Stimulated activated CD4-positive, alpha-beta T cell treated with anti-CD3 and anti-CD28 coated beads, TNF-alpha, amount 100 ng/mL, for 24 hours (primary cell): ENCODE measurements at places on chromosomes 12 and 14.

GRCh38 chr14:61672796-61673195, 22.5 kb upstream of the HIF1A start:
- DNase-seq = no peak

GRCh38 chr14:87233266-87233665, 759.7 kb downstream of the GALC start:
- DNase-seq = no peak

DNA sequence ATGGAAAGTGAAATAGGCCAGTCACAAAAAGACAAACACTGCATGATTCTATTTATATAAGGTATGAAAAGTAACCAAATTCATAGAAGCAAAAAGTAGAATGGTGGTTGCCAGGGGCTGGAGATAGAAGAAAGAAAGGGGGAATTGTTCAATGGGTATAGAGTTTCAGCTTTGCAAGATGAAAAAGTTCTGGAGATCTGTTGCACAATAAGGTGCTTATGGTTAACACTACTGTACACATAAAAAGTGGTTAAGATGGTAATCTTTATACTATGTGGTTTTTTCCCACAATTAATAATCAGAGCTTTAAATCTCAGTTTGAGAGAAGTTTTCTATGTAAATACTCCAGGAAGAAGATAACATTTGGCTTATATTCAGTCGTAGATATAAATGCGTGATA, 73.4 kb downstream of the SLC38A4 start:
- DNase-seq = no peak

DNA sequence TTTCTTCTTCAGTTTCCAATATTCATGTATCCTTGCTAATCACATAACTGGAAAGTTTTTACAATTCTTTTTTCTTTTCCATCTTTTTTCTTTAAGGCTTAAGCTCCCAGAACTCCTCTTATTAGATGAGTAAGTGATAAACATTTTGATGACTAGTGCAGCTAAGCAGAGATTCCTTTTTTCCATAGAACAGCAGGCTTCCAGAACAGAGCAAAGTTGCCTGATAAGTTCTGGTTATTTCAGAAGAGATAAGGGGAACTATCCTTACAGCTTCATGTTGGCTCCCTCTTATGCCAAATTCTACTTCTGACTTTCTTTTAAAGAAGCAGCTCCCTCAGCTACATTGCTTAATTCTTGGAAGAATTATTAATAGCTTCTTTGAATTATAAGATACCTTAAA, 194.7 kb upstream of the FAR2 start:
- DNase-seq = no peak

DNA sequence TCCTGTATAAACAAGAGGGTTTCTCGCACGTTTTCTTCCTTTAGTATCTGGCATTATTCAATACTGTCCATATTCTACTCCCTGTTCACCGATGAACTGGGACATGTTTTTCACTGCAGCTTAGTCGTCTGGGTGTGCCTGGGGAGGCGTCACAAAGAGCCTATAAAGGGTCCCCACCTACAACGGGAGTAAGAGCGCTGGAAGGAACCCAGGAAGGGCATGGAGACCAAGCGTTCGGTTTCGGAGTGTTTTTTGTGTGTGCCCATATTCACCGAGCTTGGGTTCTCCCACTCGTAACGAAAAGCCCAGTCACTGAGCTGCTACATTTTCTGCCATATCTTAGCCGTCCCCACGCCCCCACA, 592 bp upstream of the USP15 start:
- no peak for DNase-seq

DNA sequence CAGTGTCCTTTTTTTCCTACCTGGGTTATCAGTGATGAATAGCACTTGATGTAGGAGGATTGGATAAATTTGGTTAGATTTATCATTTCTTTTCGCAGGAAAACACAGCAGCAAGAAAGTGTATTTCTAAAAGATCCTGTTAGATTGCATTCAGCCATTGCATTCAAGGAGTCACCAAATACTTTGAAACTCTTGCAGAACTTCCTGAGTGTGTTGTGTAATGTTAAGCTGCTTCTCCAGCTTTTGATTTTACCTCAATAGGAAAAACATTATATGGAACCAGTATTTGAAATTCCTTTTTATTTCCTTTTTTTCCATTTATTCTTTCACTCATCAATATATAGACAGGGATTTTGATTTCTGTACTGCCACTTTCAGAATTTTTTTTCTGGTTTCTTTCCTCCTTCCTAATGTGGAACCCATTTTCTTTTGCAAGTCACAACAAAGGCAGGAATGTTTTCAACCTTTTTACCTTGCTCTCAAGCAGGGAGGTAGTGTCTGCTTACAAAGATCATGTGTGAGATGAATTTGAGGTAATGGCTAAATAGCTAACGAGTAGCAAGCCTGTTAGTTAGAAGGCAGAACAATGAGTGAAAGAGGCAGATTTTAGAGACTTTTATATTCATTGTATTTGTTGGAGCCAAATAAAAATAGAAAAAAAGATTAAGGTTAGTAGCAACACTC, 56.2 kb downstream of the PPHLN1 start:
- DNase-seq = no peak

DNA sequence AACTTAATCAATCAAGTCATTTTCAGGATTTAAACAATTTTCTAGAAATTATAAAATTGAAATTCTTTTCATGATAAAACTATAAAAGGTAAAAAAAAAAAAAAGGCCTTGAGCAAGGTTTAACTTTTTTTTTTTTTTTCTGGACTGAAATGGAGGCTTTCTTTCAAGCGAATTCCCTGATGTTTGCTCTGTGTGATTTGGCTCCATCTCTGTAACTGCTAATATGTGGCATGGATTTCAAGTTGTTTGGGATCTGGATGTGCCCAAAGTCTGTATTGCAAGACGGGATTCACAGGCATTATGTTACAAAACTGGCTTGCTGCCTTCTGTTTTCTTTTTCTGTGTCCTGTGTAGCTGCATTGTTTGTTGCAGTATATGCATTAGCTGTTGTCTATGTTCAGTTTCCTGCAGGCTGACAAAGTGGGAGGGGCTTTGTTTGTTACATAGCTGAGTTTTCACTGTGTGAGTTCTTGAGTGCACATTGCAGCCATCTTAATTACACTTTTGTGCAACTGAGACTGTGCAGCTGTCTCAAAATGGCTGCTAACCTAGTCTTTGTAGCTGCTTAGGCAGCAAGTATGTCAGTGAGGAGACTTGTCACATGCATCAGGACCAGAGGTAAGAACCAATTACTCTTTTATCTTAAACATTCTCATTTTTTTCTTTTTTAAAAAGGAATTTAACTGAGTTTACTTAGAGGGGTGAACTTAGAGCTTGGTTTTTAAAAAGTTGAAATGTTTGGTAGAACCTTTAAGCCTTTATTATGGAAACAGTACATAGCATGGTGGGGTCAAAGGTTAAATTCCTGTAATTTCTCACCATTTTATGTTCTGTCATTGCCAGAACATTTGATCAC, 19.5 kb downstream of the ATF7IP start:
- peak; percentile 28 for DNase-seq

GRCh38 chr12:77813558-77813957, 17.1 kb upstream of the NAV3 start:
- DNase-seq = no peak

DNA sequence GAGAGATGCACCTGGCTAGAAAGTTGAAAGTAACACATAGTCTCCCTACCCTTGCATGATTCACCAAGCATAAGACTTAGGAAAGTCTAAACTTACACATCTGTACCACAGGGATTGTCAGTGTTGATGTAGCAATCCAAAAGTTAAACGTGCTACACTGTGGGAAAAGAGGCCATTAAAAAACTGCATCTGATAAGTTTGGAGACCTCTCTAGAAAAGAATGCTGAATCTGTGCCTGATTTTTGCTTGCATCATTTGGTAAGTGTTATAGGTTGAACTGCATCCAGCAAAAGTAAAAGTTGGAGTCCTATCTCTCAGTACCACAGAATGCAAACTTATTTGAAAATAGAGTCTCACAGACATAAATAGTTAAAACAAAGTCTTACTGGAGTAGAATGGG, 126.6 kb downstream of the SLC6A15 start:
- DNase-seq = no peak

DNA sequence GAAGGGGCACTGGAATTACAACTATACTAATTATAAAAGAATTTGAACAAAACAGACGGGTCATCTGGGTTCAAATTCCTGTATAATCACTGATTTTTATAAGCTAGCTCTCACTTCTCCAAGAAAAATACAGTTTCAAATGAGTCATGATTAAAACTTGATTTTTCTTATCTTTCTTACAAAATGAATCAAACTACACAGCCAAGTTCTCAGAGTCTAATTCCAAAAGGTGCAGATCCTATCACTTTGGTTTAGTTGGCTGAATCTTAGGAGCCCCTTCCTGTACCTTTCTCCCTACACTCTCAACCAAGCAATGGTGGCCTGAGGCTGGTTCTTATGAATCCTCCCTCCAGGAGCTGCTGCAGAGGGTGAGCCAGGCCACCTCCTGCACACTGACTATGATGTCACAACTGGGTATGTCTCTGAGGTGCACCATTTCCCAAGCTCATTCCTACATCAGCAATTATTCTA, 43.8 kb upstream of the BMP4 start:
- no peak for DNase-seq

GRCh38 chr14:37870632-37871346, 275.4 kb downstream of the TTC6 start:
- no peak for DNase-seq

- DNase-seq = no peak
Measured at GRCh38 chr12:22525426-22525825, 18.9 kb downstream of the C2CD5 start.

GRCh38 chr12:19757317-19757877, 318.1 kb downstream of the AEBP2 start:
- DNase-seq = no peak

DNA sequence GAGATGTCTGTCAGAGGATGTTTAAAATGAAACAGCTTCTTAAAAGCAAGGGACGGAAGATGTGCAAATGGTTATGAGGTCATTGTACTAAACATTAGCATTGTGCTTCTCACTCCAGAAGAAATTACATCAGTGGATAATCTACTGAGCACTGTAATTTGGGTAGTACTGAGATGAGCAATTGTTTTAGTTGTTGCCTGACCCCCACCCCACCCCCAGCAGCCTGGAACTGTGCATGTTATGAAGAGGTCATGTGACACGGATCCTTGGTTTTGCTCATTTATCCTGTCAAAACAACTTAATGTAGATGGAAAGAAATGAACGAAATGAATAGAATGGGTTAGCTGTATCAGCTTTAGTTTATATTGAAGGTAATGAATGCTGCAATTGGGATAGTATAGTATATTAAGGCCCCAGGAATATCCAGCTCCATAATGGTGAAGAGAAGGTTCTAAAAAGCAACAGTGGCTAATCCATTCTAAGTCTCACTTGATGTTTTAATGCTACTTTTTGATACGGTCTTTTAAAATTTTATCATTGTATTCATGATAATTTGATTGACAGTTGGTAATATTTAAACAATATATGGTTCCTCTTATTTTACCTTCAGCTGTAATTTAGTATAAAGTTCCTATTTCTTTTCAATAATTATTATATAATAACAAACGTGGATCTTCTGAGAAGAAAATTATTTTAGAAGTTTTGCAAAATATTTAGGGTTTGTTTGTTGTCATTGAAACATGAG, 58.5 kb downstream of the WNK1 start:
- no peak for DNase-seq

DNA sequence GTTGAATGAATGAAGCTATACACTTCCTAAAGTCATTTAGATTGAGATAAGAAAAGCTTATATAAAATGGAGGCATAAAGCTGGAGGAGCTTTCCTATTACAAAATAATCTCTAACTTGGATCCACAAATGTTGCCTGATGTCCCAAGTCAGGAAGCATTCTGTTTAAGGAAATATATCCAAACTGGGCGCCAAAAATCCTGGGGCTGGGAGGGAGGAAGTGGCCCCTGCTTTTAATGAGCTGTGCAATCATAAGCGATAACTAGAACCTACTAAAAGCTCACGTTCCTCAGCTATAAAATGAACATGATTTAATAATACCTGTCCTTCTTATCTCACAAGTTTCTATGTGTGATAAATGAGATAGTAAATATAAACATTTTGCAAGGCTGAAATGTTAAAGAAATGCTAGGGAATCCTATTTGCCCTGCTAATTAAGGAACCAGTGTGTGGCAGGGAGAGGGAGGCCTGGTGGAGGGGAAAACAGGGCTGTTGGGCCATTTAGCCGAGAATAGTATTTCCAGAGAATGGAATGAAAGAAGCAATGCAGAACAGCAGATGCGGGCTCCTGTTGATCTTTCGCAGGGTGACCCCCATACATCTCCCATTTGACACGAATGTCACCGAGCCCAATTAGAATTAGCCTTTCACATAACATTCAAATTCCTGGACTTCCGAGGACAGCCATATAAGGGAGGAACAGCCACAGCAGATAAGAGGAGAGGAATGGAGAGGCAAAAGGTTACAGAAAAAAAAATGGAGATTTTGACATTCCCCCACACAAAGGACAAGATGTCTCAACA, 25.9 kb downstream of the DUSP6 start:
- no peak for DNase-seq

- DNase-seq = no peak
Measured at GRCh38 chr12:65881965-65882413, 57.7 kb downstream of the HMGA2 start.

DNA sequence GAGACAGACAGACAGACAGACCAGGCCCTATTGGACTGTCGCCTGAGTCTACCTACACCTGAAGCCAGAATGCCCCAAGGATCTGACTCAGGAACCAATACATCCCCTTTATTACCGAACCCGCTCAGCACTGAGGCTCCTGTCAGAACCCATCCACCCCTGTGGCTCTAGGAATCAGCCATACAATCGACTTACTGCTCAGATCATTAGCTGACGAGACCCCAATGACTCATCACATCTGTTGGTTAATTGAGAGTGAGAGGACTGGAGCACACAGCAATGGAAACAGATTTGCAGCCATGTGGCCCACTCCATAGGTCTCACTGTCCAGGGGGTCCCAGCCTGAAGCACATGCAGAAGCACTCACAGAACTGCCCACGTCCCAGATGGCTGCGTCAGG, 15.2 kb downstream of the ITPK1 start:
- no peak for DNase-seq

DNA sequence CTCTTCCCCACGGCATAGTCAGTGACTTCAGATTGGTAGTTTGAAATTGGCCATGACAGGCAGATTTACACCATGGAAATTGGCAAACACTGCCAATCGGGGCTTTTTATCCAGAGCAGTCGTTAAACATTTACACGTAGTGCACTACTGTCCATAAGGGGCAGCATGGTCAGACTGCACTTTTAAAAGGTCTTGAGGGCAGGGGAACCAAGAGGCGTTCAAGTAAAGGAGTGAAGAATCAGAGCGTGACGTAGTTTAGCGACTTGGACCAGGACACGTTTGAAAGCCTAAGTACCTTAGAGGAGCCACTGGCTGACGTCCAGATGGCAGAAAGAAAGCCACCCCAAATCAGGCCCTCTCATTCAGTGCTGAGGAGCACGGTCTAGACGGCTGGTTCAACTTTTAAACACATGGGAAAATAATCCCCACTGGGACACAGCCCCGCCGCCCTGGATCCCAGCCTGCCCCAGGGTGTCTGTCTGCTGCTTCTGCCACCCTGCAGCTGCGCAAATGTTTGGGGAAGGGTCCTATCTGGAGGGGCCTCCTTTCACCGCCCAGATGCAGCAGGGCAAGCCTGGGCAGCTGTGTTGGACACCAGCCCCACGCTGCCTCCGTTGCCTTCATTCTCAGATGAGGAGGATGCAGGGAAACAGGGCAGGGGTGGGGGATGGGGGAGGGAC, 52.5 kb upstream of the PPP2R5C start:
- DNase-seq = no peak
